ENCODE measurements at places on chromosomes 12 and 14. TPM values are rescaled to one million over a fixed set of nuclear protein-coding genes. Genes with fewer than 3 reads are reported as not detected.

Gene STAB2
- polyA plus RNA-seq, result not detected

Gene MUCL1
- not detected for polyA plus RNA-seq

Gene FLRT2
- not detected for polyA plus RNA-seq

Gene ACTN1
- polyA plus RNA-seq, result 4.2 TPM

Gene ART4
- not detected for polyA plus RNA-seq

Gene ERP27
- polyA plus RNA-seq, result 1.9 TPM

Gene PLEKHD1
- 0.11 TPM for polyA plus RNA-seq
